ENCODE measurements at places on chromosomes 12 and 14. TPM values are rescaled to one million over a fixed set of nuclear protein-coding genes. Genes with fewer than 3 reads are reported as not detected.

CFAP73 gene
- not detected for total RNA-seq

FAM222A gene
- total RNA-seq: 0.17 TPM

SLC25A21 gene
- total RNA-seq: 0.74 TPM

RNF31 gene
- total RNA-seq: 54.1 TPM

EEA1 gene
- total RNA-seq: 49.5 TPM

KLHL33 gene
- 0.17 TPM for total RNA-seq

LBHD2 gene
- not detected for total RNA-seq

NANOG gene
- total RNA-seq: not detected

PIK3C2G gene
- 1.0 TPM for total RNA-seq

HPD gene
- total RNA-seq: not detected

GLI1 gene
- total RNA-seq: 0.17 TPM

FOXN4 gene
- total RNA-seq: not detected

MANSC4 gene
- not detected for total RNA-seq

TMTC2 gene
- total RNA-seq: 13.0 TPM

DTD2 gene
- total RNA-seq: 18.4 TPM

TPPP2 gene
- not detected for total RNA-seq

SERPINA12 gene
- total RNA-seq: not detected

KIF26A gene
- total RNA-seq: 31.8 TPM

CHMP4A gene
- 36.8 TPM for total RNA-seq

USP44 gene
- total RNA-seq: 5.4 TPM

GABARAPL1 gene
- 88.2 TPM for total RNA-seq

SDSL gene
- total RNA-seq: 2.4 TPM

HOXC12 gene
- total RNA-seq: not detected

EIF2S3B gene
- 1.0 TPM for total RNA-seq

DHRS2 gene
- 0.65 TPM for total RNA-seq

SCFD1 gene
- 74.2 TPM for total RNA-seq

TCL1B gene
- total RNA-seq: not detected

TMEM117 gene
- total RNA-seq: 4.8 TPM

MAP1LC3B2 gene
- total RNA-seq: 0.19 TPM

KRT74 gene
- total RNA-seq: not detected

SLC39A2 gene
- total RNA-seq: not detected

IGF1 gene
- 1.0 TPM for total RNA-seq

Measured in dermis blood vessel endothelial cell (primary cell).